HS-5 (cell line): ENCODE measurements at places on chromosomes 5 and 9.
A peak's percentile ranks its signal among the peaks of the same experiment; 100 is the strongest.

- no peak for DNase-seq
Observed at GRCh38 chr9:26551971-26552370, 340.6 kb downstream of the CAAP1 start.

- DNase-seq, result no peak
Observed at GRCh38 chr9:112894699-112895098, 4.0 kb upstream of the SLC46A2 start.

DNA sequence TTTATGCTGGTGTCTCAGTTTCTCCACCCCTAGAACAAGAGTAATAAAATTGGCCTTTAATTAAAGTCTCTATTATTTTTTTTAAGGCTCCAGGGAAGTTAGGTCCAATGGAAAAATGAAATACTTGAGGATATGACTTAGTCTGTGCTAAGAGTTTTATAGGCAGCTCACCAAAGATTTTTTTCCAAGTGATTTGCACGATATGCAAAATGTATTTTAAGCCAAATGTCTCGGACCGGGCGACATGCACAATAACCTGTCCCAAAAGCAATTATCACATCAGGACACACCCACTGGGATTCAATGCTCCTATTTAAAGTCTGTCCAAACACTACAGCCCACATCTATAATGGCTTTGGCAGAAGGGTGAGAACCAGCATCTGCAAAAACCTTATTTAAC, 136.1 kb upstream of the ANKH start:
- no peak for DNase-seq

DNA sequence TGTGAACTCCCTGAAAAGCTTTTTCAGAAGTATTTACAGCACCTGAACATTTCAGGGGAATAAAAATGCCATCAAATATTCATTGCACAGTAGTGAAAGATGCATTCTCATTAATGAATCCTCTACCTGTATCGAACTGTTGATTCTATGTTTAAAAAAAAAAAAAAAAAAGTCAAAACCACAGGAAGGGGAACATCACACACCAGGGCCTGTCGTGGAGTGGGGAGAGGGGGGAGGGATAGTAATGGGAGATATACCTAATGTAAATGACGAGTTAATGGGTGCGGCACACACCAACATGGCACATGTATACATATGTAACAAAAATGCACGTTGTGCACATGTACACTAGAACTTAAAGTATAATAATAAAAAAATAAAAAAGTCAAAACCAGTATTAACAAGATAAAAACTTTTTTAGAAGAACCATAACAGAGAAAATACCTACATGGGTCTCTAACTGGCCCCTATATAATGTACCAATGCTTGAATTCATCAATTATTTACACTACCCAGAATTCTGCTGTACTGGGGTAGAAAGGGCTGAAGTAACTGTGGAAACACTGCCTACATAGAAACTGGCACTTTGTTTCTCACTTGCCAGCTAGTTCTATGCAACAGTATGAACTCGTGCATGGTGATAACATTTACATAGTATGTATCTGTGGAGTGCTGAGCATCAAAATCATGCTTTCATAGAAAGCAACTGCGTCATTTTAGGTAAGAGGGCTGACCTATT, 48.9 kb downstream of the GNAQ start:
- no peak for DNase-seq

GRCh38 chr9:5518937-5519319, 8.6 kb downstream of the PDCD1LG2 start:
- no peak for DNase-seq

GRCh38 chr5:88483964-88484672, 215.5 kb upstream of the TMEM161B start:
- no peak for DNase-seq

GRCh38 chr9:124414612-124415011, 630 bp downstream of the PSMB7 start:
- DNase-seq, result no peak

GRCh38 chr5:152855441-152855840, 450.4 kb upstream of the NMUR2 start:
- peak; percentile 6 for DNase-seq

DNA sequence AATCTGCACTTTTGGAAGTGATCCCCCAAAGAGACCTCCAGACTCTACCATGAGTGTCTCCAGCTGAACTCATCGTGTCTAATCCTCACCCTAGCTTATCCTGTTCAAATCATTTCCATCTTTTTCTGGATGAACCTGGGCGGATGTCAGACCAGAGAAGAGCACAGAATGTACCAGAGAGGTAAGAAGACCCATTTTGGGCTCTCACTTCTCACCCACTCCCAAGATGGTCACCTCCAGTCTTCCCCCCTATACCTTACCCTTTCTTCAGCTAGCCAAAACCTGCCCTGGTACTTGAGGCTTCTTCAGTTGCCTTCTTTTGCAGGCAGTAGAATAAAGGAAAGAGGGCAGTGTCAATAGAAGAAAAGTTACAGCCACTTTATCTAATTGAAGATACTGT, 27.9 kb upstream of the ANXA2R start:
- DNase-seq, result no peak

GRCh38 chr5:67561151-67561932, 364.7 kb upstream of the CD180 start:
- DNase-seq, result no peak

DNA sequence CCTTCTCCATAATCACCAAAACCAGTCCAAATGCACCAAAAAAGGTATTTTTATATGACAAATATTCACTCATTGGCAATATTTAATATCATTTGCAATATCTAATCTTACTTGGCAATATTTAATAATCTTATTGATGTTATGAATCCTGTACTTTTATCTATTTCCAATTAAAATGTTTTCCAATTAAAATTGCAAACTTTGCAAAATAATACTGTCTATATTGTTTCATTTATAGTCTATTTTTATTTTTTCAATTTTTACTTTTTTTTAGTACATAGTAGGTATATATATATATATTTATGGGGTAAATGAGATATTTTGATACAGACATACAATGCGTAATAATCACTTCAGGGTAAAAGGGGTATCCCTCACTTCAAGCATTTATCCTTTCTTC, 109.9 kb downstream of the AGTPBP1 start:
- DNase-seq, result no peak

DNA sequence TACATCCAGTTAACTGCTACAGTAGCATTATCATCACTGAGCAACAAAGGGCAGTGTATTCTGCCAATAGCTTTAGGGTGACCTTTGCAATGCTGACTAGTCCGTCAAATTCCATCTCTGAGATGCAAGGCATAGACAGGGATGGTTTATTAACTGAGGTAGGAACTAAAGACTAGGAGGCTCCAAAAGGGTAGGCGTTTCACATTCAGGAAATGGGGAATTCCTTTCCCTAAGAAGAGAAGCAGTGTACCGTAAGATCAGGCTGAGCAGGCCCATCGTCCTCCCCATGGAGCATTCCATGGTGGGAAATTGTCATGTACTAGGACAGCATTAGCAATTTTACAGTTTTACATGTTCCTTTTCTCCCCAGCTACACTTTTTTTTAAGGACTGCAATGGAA, 157.7 kb downstream of the BNC2 start:
- no peak for DNase-seq

DNA sequence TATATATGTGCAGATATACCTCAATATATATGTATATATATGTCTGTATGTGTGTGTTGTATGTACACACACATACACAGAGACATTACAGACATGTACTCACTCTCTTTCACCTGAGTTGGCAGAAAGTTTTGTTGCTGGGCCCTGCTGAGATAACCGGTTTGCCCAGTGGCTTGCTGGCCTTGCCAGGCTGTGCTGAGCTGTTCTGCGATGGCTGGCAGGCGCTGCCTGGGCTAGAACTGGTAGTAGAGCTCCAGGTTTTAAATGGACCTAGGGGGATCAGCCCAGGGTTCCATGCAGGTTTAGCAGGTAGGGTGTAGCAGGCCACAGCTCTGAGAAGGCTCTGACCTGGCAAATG, 394.3 kb downstream of the GADD45G start:
- DNase-seq, result no peak

DNA sequence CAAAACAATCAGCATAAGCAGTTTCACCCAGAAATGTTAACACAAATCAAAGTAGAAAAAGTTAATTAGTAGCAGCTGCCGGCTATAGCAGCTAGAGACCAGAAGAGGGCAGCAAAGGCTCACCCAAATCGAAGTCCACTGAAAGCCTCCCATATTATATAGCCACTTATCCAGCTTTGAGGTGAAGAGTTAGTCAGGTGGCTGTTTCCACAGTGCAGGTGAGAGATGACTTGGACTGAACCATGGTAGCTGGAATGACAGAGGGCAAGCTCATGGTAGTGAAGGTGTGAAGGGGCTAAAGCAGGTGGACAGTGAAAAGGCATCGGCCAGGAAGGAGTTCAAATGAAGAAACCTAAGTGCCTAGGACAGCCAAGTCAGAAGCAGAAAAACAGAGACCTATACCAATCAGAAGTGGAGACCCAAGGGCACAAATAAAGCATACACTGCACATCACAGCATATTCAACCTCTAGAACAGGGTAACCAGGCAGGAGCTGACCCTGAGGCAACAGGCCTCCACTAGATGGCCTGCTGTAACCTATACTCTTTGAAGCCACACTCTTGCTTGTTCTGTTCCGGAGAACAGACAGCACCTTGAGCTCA, 7.2 kb upstream of the RNF38 start:
- DNase-seq, result no peak

GRCh38 chr9:88998503-88998902, 7.2 kb downstream of the S1PR3 start:
- DNase-seq, result no peak

GRCh38 chr9:38244971-38245370, 147.5 kb upstream of the ALDH1B1 start:
- DNase-seq, result no peak

GRCh38 chr9:88820055-88820454, 171.2 kb upstream of the S1PR3 start:
- no peak for DNase-seq

DNA sequence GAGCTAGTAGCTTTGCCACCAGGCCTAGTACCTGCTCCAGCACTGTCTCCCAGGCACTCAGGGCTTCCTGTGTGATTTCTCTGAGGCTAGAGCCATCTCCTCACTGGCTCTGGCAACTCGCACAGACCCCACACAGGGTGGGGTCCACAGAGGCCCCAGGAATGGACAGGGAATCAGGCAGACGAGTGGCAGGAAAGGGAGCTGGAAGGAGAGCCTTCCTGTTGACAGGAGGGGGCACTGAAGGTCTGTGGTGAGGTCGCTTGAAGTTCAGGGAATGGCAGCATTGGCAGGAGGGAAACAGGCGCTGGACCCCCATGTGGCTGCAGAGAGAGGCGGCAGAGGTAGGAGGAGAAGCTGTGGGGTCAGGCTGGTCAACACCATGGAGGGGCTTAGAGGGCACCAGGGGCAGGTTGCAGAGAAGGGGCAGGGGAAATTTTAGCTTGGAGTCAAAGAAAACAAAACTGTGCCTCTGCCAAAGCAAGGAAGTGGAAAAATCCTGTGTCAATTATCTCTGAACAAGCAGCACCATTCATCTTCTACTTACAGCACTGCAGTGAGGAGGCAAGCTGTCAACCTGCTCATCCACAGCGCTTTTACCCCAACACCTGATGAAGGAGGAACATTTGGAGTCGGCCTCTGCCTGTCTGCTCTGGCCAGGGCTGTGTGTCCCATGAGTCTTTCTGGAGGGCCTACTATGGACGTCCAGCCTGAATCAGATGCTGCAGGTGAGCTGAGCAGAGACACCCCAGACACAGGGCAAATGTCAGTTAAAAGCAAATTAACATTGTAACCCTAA, 270.2 kb downstream of the FSTL4 start:
- no peak for DNase-seq

- DNase-seq, result no peak
Observed at GRCh38 chr5:13480834-13481233, 463.7 kb downstream of the DNAH5 start.

DNA sequence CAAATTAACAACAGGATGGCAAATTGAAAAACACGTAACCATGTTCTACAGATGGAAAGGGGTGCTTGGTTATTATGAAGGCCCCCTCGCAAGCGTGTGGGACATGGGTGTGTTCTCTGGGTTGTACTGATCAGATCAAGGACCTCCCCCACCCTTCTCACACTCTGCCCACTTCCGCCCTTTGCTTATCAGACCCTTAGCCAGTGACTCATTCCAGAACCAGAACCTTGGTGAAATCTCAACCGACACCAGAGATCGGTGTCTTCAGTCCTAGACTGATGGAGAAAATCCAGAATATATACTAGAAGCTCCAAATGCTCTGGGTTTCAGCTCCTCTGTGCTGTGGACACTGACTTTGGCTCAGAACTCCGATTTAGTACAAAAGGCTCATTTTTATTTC, 64.9 kb downstream of the PTTG1 start:
- DNase-seq, result no peak

GRCh38 chr5:62722360-62722759, 143.7 kb downstream of the LRRC70 start:
- DNase-seq, result no peak

- no peak for DNase-seq
Observed at GRCh38 chr9:94623253-94623652, 16.1 kb downstream of the FBP1 start.

GRCh38 chr9:36318212-36318802, 60.1 kb upstream of the GNE start:
- DNase-seq, result no peak

GRCh38 chr5:176781638-176782570, 28.5 kb upstream of the UNC5A start:
- DNase-seq, result peak; percentile 26

DNA sequence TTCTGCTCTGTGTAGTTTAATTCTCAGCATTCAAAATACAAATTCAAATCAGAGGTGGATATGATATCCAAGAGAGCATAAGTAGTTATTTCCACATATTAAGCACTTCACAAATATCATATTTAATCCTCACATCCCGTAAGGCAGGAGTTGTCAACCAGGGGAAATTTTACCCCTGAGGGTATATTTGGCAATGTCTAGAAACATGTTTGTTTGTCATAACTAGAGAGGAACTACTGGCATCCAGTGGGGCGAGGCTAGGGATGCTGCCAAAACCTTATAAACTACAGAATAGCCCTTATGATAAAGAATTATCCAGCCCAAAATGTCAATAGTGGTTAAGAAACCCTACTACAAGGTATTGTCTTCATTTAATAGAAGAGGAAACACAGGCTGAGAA, 619.4 kb downstream of the SLCO4C1 start:
- no peak for DNase-seq

DNA sequence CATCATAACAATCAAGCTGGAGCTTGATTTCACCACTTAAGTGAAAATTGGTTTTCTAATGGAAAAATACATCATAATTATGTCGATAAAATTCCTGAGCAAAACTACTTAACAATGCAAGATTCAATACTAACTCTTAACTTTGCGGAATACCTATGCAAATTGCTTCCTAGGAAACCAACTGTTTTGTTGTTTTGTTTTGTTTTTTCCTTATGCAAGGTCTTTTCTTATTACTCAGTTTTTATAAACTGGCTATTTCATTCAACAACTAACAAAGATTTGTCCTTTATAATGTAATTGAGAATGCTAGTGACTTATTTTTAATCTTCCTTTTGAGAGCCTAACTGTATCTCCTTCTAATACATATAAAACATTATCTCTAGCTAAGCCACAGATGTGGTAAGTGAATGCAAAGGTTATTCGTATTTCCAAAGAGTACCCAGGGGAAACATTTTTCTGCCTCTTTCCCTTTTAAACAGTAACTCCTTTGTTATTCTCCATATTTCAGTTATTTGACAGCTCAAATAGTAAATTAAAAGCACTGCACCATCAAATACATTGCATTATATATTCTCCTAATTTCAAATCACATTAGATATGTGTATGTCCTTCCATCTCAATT, 609.4 kb downstream of the SLCO4C1 start:
- no peak for DNase-seq
